ENCODE measurements at places on chromosomes 4 and X. TPM values are rescaled to one million over a fixed set of nuclear protein-coding genes. Genes with fewer than 3 reads are reported as not detected.

- no peak for DNase-seq
Measured at GRCh38 chrX:154990496-154990895, 32.0 kb downstream of the F8 start.

DNA sequence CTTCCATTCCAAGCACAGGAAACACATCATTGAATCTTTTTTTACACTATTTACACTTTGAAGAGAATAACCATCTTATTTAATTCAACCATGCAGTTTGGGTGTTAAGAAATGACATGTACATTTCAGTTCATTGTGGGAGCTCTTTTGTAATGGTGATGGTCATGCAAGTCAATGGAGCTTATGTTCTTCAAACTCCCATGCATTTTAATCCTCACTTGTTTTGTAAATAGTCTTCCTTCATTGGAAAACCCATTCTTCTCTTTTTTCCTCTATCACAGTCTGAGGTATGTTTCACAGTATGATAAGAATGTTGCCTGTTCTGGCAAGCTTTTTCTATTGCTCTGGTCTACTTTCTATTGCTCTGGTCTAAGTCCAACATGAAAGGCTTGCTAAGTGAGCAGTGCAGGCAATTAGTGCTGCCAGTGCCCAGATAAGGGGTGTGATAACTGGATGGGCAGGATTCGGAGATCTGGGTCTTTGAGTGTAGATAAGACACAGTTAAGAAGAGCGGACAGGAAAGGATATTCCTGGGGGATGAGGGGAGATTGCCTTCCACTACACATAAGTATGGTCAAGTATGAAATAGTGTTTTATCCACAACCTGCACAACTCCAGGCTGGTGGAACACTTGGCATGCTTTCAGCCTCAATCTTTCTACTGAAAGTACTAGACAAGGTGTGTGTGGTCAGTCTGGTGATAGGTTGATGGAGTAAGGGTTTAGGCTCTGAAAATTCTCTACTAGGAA lies 17.1 kb downstream of the AFP start:
- DNase-seq, result no peak

DNA sequence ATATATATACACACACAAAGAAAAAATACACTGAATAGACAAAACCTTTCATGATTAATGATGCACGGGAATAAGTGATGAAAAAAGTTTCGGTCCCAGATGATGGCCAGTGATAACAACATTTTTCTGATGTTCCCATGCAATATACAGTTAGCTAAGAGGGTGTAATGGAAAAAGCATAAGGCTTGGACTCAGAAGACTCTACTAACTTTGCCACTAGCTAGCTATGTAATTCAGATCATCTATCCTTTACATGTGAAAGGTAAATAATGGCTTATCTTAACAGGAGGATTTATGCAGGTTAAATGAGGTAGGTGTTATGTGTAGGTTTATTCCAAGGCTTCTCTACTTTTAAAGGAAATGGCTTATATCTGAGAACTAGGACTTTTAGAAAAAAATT lies 4.3 kb downstream of the RPS3A start:
- DNase-seq, result no peak

DNA sequence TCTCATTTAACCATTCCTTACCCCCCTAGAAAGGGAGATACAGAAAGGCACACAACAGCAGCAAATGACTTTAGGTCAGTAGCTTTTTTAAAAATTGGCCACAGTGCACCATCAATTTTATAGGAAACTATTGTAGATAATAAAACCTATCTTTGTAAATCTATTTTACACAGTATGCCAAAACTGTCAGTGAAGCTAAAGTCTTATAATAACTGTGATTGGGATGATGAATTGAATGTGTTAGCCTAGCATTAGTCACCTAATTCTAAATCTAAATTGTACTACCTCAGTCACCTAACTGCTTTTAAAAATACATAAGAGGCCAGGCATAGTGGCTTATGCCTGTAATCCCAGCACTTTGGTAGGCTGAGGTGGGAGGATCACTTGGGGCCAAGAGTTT lies 44.2 kb downstream of the SH3RF1 start:
- DNase-seq, result no peak

GRCh38 chrX:123138473-123138872 lies 45.6 kb upstream of the GRIA3 start:
- no peak for DNase-seq

DNA sequence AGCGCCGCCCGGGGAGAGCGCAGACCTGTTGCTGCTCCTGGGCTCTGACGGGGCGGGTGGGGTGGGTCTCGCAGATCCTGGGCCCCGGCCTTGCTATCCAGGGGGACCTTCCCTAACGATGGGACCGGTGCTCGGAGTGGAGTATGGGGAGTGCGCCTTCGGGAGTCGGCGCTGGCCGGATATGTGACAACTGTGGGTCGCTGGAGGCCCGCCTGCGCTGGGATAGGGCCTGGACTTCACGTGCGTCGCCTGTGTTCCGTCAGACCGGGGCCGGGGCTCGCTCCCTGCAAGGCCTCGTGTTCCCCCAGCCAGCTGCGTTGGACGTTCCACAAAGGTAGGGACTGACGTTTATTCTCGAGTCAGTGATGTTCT lies 1.3 kb downstream of the TBL1X start:
- peak; percentile 21 for DNase-seq

- no peak for DNase-seq
Measured at GRCh38 chrX:10482261-10482660, 138.1 kb downstream of the MID1 start.

The CACNA1F gene
- not detected for total RNA-seq

The UGT2B11 gene
- total RNA-seq, result not detected

DNA sequence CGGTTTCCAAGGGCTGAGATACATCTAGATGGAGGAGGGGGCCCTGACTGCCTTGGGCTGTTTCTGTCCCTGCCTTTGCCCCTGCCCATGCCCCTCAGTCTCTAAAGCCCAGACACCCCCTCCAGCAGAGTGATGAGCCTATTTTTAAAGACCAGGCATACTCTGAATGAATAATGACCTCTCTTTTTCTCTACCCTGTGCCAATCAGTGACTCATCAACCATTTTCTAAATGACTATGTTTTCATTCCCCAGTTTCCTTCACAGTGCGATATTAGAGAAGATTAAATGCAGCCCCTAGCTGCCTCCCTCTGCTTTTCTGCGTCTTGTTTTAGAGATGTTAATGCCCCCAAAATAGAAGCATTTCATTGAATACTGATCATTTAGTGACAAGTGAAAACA lies 15.5 kb upstream of the NHS start:
- no peak for DNase-seq

- DNase-seq, result no peak
Measured at GRCh38 chr4:3525532-3526430, 6.4 kb downstream of the LRPAP1 start.

DNA sequence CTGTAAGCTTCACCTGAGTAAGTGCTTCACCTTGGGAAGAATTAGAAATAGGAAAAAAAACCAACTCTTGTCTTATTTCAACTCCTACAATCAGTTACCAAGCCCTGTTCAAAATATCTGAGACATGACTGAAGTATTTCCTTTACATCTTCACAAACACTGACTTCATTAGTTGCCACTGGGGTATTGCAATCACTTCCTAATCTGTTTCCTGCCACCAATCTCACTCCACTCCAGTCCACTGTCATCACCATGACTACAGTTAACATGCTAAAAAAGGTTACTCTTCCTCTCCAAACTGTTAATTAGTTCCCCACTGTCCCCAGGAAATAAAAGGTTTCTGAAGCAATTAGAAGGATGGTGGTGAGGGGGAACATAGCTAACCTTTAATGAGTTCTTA lies 3.3 kb upstream of the SUPT20HL1 start:
- DNase-seq, result peak; percentile 21

DNA sequence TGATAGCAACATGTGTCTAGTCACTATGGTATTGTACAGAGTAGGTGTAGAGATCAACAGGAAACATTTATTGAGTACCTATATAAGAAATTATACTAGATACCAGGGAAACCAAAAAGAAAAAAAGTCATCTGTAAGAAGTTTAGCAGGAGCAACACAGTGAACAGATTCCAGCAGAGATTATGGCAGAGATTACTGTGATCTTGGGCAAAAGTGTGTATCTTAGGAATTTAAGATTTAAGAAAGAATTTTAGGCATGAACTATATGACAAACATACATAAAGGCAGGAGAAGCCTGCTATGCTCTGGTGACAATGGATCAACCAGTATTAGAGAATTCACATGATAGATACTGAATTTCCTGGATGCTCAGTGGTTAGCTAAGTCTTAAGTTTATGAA lies 37.9 kb downstream of the SNCA start:
- DNase-seq, result no peak

All from IMR-90 (cell line).